Liver (tissue), 10 donors: ENCODE measurements at places on chromosomes 1 and 21. TPM values are rescaled to one million over a fixed set of nuclear protein-coding genes. Genes with fewer than 3 reads are reported as not detected.

DNA sequence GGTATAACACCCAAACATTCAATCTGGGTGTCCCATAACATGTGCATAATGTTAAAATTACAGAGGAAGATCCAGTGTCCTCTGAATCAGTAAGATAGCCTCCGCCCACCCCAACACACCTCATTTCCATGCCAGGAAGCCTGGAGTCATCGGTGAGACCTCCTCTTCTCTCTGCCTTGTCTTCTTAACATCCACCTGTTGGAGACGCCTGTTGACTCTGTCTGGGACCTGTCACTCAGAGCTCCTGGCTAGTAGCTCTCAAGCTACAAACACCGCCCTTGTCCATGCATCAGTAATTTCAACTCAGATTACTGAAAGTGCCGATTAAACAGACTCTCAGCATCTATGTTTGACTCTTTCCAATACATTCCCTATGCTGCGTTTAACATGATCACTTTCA is 27.4 kb downstream of the KCNJ15 start:
- H3K27me3 ChIP-seq: no peaks in the 10 kb centered on the region
- DNase-seq: no peak
- H3K4me3 ChIP-seq: no peak overlapping the region

DNA sequence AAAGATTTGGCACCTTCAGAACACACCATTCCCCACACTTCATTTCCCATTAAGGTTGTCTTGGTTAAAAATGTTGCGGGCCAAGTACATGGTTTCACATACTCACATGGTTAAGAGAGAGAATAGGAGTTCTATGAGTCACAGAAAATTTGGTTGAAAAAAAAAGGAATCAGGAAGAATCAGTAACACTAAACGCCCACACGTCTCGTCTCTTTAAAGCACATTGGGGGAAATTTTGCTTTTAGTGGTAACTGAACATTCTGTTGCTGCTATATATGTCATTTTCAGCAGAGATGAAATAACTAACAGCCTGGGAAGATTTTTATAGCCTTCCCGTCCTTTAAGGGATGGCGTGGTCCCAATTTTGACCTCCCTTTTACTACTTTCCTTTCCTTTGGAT is 132.9 kb upstream of the ERG start:
- no peaks in the 10 kb centered on the region for H3K4me1 ChIP-seq
- H3K27me3 ChIP-seq: no peaks in the 10 kb centered on the region
- no peak overlapping the region for H3K4me3 ChIP-seq
- no peak for DNase-seq

DNA sequence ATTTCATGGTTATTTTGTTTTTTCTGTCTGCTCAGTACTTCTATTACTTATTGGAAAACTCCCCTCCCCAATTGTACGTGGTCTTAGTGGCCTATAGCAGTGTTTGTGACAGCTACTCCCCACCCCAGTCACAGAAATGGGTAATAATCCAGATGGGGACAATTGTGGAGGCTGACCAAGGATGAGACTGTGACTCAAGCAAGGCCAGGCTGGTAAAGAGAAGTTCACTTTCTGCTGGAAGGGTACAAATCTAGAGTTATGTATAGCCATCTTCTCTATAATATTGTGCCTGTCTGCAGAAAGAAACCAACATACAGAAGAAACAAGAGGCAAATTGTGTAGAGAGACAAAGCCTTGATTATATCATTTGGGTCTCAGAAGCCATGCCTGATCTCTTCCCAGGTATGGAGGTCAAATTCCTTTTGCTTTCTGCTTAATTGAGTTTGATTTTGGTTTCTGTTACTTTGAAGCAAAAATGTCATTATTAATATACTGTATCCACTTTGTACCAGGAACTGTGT is 270.4 kb downstream of the HLX start:
- DNase-seq: no peak
- no peaks in the 10 kb centered on the region for H3K4me1 ChIP-seq
- H3K4me3 ChIP-seq: no peak overlapping the region
- no peaks in the 10 kb centered on the region for H3K27me3 ChIP-seq
- no peaks in the 10 kb centered on the region for H3K36me3 ChIP-seq
- no peak overlapping the region for H3K27ac ChIP-seq

DNA sequence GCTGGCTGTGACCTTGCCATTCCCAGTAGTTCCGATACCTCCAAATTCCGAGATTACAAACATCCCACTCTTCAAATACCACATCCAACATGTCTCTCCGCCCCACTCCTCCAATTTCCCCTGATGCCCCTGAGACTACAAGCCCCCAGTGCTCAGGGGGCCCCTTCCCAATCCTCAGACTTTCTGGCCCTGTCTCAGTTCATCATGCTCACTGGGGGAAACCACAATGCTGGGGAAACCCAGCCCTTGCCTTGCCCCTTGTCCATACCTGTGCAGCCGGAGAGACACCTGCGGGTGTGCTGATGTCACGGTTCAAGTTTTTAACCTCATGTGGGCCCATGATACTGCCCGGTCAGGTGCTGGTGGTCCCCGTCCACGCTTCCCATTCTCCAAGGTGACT is 226.6 kb downstream of the CAMTA1 start:
- no peak overlapping the region for H3K4me3 ChIP-seq
- DNase-seq: no peak
- H3K36me3 ChIP-seq: no peaks in the 10 kb centered on the region
- no peak overlapping the region for H3K27ac ChIP-seq

DNA sequence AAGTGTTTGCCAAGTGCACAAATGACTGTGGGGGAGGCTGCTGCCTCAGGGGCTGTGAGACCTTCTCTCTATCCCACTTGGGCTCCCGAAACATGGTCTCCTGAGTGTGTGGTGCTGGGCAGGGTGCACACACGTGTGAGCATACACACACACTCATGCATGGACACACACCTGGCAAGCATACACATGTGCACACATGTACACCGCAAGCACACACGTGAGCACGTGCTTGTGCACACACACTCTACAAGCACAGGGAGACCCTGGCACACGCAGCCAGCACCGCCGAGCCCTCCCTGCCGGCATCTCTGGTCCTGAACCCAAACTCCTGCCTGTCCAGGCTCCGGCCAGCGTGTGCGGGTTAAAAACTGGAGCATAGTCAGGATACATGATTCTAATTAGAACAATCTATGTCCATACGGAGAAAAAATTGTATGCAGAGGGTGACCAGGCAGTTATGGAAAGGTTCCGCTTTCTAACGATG is 79.4 kb upstream of the TTC34 start:
- H3K27ac ChIP-seq: no peak overlapping the region
- H3K36me3 ChIP-seq: no peaks in the 10 kb centered on the region
- no peaks in the 10 kb centered on the region for H3K4me1 ChIP-seq

GRCh38 chr1:73537400-73537799 is 660.6 kb downstream of the LRRIQ3 start:
- H3K27ac ChIP-seq: no peak overlapping the region
- no peak for DNase-seq
- no peaks in the 10 kb centered on the region for H3K36me3 ChIP-seq
- H3K4me3 ChIP-seq: no peak overlapping the region

DNA sequence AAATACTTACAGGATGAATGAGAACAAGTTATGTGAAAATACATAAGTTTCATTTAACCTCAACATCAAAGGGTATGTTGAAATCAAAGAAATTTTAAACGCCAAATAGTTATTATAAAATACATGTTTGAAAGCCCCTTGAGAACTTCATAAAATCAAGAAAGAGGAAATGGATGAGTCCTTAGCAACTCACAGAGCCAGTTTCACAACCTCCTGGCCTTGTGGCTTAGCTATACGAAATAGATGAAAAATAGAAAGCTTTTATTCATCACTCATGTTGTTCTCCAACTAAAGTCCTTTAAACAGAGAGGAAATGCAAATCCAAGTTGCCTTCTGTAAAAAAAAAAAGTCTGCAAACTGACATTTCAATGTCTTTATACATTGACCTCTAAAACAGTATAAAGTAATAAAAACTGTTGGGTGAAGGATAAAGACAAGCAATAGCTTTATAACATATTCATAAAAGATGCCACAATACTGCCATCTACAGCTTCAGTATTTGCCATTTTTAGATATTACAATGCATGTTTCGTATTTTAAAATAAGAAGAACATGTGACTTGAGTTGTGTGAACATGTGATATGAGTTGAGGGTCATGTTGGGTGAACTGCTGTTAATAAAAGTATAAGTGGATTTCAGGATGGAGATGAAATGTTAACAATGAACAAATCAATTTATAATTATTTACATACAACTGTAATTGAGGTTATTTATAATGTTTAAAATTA is 847.8 kb downstream of the MRPL39 start:
- H3K27ac ChIP-seq: no peak overlapping the region
- DNase-seq: no peak
- no peaks in the 10 kb centered on the region for H3K4me1 ChIP-seq
- H3K36me3 ChIP-seq: no peaks in the 10 kb centered on the region
- H3K4me3 ChIP-seq: no peak overlapping the region

DNA sequence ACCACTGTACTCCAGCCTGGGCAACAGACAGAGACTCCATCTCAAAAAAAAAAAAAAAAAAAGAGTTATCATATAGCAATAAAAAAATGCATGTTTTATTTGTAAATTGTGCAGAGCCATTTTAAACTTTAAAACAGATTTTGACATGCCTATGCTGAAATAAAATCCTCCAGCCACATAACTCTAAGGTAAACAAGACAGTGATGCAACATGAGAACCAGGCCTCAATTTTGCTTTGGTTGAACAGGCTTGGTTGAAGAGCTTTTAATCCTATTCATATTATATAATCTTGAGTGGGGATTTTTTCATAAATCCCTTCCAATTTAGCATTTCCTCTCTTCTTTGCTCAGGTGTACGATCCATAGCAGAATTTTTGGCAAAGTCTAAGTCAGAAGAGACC is 26.1 kb downstream of the ARMH1 start:
- no peak overlapping the region for H3K4me3 ChIP-seq
- peaks cover 4% of the 10 kb centered on the region for H3K4me1 ChIP-seq
- no peak overlapping the region for H3K27ac ChIP-seq

DNA sequence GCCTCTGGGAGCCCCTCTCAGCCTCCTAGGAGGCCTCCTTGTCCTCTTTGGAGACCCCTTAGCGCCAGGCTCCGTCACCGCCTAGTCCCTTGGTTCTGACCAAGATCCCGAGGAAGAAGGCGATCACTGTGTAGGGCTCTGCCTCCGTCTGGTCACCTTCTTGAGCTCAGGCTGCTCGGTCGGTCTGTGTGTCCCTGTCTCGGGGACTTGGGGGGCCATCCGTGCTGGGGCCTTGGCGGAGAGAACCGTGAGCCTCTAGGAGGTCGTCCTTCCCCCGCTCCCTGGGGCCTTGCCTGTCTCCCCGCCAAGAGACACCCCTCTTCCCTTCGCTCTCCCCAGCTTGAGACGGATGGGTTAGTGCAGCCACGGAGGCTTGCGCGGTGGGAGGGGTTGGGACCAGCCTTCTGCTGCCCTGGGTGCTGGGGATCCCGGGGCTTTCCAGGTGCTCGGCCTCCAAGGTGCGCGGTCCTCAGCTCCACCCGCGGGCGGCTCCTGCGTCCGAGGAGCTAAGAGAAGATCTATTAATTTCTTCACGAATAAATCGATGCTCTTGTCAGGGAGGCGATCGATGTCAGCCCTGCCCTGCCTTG is 701 bp upstream of the INSRR start:
- H3K27ac ChIP-seq: no peak overlapping the region
- DNase-seq: no peak
- H3K36me3 ChIP-seq: no peaks in the 10 kb centered on the region

DNA sequence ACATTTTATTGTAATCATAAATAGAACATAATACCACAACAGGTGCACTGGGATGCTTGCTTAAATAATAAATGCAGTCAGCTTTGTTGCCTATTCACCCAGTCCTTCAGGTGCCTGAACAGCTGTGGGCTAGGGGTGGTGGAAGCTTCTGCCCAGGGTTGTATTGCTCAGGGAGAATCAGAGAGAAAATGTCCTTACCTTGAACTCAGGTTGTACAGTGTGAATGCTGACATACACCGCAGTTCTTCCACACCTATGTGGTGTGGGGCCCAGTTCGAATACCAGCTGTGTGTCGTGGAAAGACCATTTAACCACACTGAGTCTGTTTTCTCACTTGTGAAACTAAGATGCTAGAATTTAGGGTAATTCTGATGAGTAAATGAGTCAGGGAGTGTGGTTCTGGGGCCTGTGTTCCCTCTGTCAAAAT is 115.7 kb upstream of the ATP1A1 start:
- H3K4me3 ChIP-seq: no peak overlapping the region
- H3K4me1 ChIP-seq: peaks cover 3% of the 10 kb centered on the region
- H3K27me3 ChIP-seq: no peaks in the 10 kb centered on the region
- no peaks in the 10 kb centered on the region for H3K36me3 ChIP-seq
- H3K27ac ChIP-seq: no peak overlapping the region
- DNase-seq: no peak

GRCh38 chr1:116881879-116882520 is 27.7 kb upstream of the PTGFRN start:
- H3K27ac ChIP-seq: no peak overlapping the region
- H3K4me1 ChIP-seq: peaks cover 7% of the 10 kb centered on the region
- H3K27me3 ChIP-seq: no peaks in the 10 kb centered on the region
- no peak for DNase-seq

FCGR1A gene
- total RNA-seq: 4.5 TPM

CELA3B gene
- not detected for total RNA-seq

IFFO2 gene
- 2.6 TPM for total RNA-seq
